ENCODE measurements at places on chromosomes 2 and 18.
A peak's percentile ranks its signal among the peaks of the same experiment; 100 is the strongest.

DNA sequence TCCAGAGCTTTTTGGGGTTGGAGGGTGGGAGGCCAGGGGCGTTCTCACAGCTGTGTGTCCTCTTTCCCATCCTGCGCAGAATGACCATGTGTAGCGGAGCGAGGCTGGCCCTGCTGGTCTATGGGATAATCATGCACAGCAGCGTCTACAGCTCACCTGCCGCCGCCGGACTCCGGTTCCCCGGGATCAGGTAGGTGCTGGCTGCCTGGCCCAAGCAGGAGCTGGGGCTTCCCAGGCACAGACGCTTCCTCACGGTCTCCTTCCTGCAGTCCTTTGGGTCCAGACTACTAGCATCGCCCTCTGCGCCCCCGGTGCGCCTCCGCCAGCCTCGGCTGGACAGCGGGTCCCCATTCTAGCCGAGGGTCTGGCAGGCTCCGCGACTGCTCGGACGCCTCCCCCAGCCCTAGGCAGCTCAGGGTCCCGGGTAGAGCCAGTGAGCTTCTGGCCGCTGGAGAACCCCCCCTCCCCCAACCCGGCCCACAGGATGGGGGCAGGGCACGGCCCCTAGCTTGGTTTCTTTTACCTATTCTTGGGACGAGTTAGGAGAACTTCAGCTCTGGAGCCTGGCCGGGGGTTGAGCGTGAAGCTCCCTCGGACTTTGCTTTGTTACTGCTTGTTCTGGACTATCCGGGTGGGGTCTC is 756 bp downstream of the ADCYAP1 start:
- DNase-seq = no peak

GRCh38 chr2:178530625-178531142 is 50.4 kb downstream of the PLEKHA3 start:
- peak; percentile 31 for DNase-seq

DNA sequence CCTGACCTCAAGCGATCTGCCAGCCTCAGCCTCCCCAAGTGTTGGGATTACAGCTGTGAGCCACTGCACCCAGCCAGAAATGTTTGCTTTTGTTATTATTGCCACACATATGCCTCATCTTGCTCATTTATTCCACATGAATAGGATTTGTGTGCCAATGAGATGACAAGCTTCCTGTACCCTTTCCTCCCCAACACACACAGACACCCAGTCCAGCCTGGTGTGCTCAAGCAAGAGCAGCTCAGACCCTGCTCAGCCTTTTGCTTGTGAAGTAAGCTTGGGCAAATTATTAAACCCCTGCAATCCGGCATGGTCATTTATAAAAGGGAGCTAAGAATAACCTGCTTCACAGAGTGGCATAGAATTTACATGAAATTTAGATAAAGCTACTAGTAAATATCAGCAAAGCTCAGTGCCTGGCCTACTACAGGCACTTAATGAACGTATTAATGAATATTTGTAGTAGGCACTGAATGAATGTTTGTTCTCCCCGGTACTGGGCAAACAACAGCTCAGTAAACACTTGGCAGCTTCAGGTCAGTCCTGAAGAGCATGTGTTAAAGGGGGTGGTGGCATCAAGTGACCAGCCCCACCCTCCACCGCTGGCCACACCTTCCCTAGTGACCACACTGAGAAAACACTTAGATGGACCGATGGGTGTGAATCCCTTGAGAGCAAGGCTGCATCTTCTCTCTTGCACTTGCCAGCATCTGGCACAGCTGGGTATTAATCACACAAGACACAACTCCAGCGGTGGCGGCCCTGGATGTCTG is 280.2 kb downstream of the SRBD1 start:
- DNase-seq = peak; percentile 27

DNA sequence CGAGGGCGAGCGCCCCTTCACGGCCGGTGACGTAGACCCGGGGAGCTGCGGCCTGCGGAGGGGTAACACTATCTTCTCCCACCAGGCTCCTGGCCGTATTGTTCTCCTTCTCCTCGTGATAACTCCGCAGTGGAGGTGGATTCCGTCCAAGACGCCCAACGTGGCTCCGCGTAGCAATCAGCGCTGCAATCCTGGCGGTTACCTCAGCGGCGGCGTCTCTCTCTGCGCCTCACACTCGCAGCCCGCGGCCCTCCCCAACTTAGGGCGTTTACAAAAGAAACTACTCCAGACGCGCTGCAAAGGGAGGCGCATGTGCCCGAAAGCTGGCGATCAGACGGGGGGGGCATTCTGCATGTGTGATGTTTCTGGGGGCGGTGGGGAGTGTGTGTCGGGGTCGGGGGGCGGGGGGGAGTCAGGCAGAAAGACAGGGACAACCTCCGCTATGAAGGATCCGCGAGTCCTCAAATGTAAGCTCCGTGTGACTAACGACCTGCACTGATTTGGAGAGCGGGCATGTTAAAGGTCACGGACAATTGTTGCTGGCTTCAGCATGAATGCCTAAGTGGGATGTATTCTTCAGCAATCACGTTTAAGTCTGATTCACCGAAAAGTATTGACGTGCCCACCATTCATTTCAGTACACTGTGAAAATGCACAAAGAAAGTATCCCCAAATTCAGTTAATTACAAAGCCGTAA is 1.3 kb upstream of the ZNF516 start:
- DNase-seq = peak; percentile 84

- DNase-seq = no peak
These were observed 769.9 kb upstream of the FSHR start for GRCh38 chr2:49924044-49924817.

- peak; percentile 45 for DNase-seq
These were observed 94.1 kb downstream of the RTN4 start for GRCh38 chr2:54956111-54956627.

DNA sequence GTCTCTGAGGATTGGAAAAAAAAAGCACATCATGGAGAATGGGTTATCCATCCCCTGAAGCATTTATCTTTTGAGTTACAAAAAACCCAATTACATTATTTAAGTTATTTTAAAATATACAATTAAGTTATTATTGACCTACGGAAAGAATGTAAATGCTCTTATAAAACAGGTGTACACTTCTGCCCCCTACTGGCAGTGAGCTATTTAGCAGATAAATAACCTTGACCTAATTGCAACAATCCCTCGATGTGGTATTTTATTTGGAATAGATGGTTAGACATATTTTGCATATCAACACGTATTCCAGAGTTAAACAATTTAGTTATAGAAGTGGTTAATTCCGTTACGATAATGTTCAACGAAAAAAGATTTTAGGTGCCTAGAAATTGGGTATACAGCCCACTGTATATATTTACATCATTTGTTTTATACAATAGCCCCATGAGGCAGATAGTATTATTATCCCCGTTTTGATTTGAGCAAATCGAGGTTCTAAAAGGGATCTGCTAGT is 9.1 kb upstream of the DAW1 start:
- peak; percentile 80 for DNase-seq

GRCh38 chr2:160389875-160390274 is 103.7 kb downstream of the RBMS1 start:
- DNase-seq = peak; percentile 86

DNA sequence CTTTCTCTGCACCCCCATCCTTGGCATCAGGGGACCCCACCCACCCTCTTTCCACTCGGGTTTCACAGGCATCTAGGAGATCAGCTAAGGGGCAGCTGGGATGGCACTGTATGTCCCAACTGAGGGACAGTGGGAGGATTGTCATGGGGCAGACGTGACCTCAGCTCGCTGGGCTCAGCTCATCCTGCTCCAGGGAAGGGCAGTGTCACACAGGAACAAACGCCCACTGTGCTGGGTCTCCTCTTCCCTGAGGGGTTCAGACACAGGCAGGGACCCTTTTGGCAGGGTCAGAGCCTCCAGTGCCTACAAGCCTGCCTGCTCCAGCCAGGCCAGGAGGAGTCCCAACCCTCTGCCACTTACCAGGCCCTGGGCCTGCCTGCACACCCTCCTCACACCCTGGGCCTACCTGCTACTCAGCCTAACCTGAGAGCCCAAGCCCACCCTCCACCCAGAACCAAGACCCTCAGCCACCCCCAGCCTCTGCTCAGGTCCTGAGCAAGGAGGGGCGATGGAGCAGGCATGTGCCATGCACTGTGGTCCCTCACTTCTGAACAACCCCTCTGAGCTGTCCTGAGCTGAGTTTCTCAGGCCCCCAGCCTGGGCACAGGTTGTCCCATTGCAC is 68.2 kb downstream of the HS1BP3 start:
- no peak for DNase-seq

GRCh38 chr2:194999771-195000170 is 657.3 kb upstream of the SLC39A10 start:
- DNase-seq = no peak

- no peak for DNase-seq
These were observed 223.5 kb downstream of the NDUFA10 start for GRCh38 chr2:239801404-239802184.

DNA sequence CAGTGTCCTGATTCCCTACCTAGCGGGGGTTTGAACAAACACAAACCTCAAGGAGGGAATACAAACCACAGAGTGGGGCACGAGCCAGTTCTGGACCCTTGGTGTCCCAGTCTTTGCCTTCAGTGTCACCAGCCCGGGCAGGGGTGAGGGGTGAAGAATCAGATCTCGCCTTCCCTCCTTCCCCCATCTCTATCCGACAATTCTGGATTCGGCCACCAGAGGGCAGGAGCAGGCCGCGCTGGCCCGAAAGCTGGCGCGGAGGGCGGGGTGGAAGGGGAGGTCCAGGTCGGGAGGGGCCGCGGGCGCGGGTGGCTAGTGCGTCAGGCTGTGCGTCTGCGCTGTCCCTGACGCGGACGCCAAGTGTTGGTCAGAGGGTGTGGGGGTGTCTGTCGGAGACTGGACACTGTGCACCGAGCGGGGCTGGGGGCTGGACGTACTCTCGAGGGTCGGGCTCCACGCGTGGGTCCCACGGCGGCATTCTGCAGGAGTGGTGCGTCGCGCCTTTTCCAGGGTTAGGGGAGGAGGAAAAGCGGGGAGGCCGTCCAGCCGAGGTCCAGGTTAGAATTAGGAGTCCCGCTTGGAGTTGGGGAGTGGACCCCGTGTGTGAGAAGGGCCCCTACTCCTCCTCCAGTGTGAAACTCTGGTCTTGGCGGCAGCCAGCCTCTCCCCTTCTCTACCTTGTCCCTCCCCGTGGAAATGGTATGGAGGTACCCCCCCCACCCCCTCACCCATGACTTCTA is 2.9 kb upstream of the CRYBA2 start:
- peak; percentile 68 for DNase-seq

- DNase-seq = no peak
These were observed 16.0 kb upstream of the SKA1 start for GRCh38 chr18:50358844-50359243.

- DNase-seq = no peak
These were observed 197.6 kb downstream of the NDUFA10 start for GRCh38 chr2:239827523-239827890.

- no peak for DNase-seq
These were observed 14.0 kb downstream of the STAM2 start for GRCh38 chr2:152161598-152161997.

GRCh38 chr2:1556776-1557466 is 143.7 kb downstream of the TPO start:
- peak; percentile 81 for DNase-seq

- DNase-seq = peak; percentile 45
These were observed 2.0 kb downstream of the DNAJC27 start for GRCh38 chr2:24969784-24970183.
